ENCODE measurements at places on chromosomes 1 and 21.
A peak's percentile ranks its signal among the peaks of the same experiment; 100 is the strongest.

GRCh38 chr1:201126463-201126831 is 537 bp downstream of the ASCL5 start:
- DNase-seq: no peak

DNA sequence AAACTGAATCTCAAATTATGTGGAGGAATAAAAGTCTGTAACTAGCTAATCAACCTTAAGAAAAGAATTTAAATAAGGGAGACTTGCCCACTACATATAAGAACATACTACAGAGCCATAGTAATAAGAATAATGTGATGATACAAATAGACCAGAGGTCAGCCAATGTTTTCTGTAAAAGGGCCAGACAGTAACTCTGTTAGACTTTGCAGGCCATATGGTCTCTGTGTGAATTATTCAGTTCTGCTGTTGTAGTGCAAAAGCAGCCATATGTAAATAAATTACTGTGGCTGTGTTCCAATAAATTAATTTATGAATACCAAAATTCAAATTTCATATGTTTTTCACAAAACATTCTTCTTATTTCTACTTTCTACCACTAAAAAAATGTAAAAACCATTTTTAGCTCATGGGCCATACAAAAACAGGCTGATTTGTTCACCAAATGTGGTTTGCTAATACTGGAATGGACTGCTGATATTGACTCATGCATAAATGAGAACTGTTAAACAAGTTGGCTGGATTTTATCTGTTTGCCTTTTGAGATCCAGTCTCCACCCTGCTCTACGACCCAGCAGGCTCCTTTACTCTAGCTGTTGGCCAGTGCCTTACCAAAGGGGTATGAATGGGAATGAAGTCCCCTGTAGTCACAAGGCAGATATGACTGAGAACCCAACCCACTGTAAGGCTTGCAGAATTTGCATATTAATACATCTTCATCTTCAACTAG is 98.2 kb upstream of the ZNHIT6 start:
- DNase-seq: no peak

GRCh38 chr1:172537366-172537765 is 4.4 kb downstream of the SUCO start:
- no peak for DNase-seq

- no peak for DNase-seq
Observed at GRCh38 chr1:31215065-31215570, 24.6 kb downstream of the NKAIN1 start.

DNA sequence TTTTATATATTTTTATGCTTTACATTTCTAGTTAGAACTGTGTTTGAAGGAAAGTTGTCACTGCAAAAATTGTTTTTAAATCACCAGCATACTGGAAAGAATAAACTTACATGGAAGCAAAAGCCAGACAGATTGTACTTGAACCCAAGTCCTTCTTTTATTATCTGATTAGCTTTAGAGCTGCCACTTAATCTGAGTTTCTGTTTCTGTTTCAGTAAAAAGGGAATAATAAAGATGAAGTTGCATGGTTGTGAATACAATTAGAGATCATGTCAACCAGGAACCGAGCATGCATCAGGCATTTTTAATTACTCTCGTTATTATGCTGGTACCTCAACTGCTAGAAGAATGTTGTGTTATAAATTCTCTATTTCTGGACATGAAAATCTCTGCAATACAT is 76.9 kb upstream of the EXO1 start:
- no peak for DNase-seq

DNA sequence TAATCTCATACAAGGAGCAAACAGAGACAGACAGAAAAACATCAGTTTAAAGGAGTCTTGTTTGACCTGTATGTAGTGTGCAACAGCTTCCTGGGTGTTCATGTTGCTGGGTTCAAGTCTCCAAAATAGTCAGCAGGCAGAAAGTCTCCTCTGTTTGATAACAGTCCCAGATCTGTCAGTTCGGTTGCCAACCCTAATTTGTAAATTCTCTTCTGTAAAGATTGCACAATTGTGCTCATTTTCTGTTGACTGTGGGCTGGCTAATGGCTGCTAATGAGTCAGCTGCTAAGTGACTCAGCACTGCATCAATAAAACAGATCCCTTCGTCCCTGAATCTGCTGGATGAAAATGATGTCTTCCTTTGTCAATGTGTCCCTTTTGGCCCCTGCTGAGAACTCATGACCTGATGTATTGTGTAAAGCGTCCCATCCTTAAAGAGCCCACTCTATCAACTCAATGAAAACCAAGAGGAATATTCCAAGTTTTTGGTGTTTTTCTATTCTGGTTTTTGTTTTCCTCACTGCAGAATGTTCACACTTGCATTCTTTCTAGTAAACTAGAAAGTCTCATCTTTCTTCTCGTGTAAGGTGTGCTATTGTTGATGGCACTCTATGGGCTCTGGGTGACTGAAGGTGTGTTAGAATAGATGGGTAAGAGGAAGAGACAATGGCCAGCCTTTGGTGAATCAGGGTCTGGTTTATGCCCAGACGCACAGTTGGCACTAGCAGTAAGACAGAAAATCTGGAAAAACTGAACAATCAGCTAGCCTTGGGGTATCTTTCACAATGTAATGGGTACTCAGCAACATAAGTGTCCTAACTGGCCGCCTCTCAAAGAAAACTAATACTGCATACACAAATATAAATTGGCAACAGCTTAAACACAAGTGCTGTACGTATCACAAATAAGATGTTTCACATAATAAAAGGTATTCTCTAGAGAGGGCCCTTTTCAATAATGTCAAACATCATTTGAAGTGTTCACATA is 75.1 kb upstream of the SIPA1L2 start:
- DNase-seq: peak; percentile 71

GRCh38 chr1:164702216-164702615 is 143.2 kb downstream of the PBX1 start:
- no peak for DNase-seq

DNA sequence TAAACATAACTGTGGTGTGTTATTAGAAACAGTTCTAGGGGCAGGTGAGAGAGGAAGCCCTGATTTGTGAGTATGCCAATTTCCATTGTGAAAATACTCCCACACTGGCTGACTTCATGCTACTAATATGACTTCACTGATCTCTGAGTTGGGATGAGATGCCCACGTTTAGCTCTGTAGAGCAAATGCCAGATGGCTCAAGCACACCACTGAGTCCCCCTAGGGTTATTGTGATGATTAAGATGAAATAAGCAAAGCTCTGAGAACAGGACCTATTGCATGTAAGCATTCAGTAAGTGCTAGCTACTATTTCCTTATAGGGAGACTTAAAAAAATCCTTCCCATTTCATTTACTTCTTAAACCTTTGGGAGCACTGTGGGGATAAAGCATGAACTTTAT is 117.6 kb downstream of the CENPF start:
- DNase-seq: no peak

DNA sequence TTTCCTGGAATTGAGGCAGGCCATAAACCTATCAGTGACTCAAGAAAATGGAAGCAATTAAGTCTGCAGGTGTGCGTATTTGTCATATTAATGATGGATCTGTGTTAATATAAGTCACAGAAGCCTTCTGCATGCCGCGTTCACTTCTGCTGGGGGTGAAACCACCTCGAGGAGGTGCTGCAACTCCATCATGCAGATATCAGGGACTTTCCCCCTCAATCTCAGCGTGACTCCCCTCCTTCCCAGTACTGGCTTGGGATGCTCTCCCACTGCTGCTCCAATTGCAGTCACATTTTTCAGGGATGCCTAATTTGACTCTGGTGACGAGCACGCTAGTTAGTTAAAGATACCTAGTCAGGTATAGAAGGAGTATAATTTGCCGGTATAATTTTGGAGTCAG is 87.5 kb downstream of the ASTN1 start:
- no peak for DNase-seq

DNA sequence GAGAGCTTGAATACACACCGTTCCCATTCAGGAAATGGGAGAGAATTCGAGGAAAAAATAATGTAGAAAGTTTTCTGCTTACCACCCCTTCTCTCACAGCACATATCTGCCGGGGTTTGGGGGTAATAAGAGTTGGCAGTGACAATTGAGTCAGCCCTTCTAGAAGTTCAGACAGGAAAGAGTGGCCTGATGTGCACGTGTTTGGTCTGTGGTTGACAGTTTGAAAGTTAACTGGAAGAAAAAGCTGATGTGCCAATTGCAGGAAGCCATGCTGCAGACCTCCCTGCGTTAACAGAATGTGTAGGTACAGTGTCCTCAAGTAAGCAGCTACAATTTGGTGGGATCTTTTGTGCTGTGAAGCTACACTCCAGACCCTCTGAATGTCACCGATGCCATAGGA is 50.9 kb downstream of the DHX9 start:
- no peak for DNase-seq

DNA sequence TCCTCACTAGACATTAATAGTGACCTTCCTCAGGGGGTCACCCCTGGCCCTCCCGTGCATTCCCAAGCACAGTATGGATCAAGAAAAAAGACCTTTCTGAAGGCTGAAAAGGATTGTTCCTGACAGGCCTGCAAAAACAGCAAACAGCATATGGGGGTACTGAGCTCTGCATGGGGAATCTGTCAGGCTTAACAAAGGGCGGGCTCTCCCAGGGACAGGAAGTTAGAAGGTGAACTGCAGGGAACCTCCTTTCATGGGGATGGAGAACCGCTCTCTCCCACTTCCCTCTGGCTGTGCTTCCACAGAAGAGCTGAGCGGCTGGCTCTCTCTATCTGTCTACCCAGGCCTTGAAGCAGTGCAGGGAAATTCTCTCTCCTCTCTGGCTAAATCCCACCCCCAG is 91.7 kb downstream of the DTL start:
- no peak for DNase-seq

DNA sequence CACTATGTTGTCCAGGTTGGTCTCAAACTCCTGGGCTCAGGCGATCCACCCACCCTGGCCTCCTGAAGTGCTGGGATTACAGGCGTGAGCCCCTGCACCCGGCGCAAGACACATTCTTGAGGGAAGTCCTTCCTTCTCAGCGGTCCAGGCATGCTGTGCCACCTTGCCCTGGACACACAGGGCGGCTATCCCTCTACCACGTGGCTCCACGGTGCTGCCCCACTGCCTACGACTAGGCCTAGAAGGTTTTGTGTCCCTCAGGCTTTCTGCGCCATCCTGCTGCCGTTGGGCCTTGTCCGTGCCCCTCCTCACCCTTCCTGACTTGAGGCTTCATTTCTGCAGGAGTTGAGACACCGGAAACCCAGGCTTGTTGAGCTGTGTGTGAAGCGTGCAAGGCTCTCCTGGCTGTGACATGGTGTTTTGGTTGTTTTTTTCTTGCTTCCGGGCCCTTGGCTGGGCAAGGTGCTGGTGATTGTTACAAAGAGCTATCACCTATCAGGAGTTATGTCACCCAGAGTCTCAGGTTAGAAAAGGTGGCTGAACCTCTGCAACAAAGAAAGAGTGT is 13.9 kb downstream of the C1orf174 start:
- no peak for DNase-seq

DNA sequence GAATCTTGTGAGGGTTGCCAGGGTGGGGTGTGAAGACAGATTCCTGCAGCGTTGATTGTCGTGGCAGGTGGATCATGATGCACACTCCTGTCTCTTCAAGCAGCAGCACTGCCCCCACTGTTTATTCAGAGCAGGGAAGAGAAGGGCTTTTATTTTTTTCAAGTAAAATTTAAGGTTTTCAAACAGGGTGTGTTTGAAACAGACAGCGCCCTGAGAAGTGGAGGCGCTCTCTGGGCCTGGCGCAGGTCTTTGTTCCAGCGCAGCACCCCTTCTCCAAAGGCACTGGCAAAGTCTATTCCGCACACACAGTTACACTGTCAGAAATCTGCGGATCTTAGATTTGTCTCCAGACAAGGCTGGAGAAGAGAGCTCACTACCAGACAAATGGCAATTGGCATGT is 7.0 kb downstream of the C1orf53 start:
- DNase-seq: no peak

GRCh38 chr1:248918131-248918530 is 12.1 kb downstream of the PGBD2 start:
- no peak for DNase-seq

GRCh38 chr1:65319754-65320153 is 10.4 kb downstream of the DNAJC6 start:
- no peak for DNase-seq

DNA sequence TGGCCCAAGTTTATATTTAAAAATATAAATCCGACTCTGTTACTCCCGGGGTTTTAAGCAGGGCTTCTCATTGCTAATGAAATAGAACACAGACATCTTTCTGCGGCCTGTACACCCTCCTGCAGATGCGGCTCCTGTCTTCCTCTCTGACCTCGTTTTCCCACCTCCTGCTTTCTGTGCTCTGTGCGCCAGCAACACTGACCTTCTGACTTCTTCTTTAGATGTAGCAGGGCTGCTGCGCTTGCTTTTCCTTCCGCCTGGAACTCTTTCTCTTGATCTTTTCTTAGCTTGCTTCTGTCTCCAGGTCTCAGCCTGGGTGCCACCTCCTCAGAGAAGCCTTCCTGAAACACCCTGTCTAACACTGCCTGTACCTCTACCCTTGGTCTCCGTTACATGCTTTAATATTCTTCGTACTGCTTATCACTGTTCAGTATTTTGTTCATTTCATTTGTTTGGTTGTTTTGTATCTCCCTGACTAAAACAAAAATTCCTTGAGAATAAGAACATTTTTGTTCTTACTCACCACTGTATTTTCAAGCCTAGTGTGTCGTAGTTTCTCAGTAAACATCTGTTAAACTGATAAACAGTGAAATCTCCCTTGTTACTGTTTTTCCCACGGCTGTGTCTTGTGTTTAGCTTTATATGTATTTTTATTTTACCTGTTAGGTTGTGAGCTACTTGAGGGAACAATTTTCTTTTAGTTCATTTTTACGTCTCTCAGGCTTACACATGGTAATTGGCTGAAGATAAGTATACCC is 79.0 kb downstream of the ST3GAL3 start:
- DNase-seq: no peak

DNA sequence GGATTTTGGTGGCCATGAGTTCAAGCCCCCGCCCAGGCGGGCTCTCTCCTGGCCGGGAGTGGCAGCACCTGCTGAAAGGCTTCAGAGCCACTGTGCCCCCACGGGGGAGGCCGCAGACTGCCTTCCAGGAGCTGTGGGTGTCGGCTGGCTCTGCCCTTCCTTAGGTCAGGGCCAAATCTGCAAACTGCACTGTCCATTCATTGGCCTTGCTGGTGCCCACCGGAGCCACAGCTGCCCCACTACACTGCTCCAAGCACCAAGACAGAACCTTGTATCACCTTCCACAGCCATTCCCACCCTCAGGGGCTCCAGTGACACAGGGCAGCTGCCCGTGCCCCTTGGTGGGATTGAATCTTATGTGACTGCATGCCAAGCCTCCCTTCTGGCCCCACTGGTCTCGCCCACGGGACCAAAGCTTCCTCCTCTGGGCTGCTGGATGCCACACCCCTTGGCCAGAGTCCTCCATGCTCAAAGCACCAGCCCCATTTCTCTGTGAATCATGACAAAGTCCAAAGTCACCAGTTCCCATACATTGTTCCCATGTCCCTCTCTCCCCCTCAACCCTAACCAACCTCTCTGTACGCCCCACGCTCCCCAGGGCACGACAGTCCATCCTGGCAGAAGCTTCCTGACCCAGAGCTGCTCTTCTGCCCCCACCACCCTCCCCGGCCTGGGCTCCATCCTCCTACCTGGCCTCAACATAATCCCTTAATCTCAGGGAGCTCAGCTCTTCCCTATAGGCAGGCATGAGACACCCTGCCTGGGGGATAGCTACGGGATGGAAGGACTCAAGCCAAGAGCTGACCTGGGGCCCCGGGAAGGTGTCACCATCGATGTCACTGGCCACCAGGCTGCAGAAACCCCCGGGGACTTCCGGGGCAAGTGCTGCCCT is 20.9 kb upstream of the GPR153 start:
- no peak for DNase-seq
